ENCODE measurements at places on chromosomes 6 and 20.

DNA sequence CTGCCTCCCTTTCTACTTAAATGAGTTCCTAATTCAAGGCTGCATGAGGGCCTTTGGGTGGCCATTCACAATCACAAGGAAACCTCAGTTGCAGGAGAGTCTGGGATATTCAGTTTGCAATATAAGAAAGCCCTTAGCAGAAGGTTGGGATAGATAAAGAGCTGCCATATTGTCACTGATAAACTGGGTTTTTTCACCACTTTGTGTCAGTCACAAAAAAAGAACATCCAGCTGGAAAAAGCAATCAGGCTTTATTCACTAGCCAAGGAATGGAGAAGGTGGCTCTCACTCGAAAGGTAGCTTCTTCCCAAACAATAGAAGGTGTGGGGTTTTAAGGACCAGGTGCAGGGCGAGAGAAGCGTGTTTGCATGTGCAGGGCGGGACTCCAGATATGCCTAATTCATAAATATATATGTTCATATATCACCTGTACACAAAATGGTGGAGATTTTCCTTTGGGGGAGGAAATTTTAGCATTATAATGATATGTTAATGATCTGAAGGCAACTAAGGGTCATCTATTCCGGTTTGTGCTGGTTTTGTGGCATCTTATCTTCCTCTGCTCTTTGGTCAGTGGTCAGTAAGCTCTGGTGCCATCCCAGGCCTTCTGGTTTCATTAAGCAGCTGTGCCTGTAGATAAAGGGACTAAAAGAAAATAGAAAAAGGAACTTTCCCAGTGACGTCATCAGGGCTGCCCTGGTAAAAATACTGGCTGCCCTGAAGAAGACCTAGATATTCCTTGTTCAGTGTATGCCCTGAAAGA, 97.1 kb upstream of the IYD start:
- DNase-seq, result no peak

DNA sequence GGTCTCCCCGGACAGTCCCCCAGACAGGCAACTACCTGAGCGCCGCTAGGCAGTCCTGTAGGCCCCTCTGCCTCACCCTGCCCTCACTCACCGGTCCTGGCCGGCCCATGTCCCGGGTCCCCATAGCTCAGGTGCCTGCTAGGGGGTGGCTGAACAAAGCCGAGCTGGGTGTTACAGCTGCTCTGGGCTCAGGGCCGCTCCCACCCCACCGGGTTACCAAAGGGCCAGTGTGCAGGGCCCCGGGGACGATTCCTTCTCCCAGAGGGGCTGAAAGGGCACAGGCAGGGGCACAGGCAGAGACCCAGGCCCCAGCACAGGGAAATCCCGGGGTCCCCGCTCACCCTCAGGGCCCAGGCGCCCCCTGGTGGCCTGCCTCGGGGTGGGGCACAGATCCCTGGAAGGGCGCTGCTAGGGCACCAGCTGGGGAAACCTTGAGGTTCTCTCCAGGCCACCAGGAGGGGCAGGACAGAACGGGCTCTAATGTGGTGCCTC, 118.4 kb downstream of the GRM4 start:
- no peak for DNase-seq

- no peak for DNase-seq
These were observed 27.3 kb downstream of the CDK5RAP1 start for GRCh38 chr20:33373735-33374605.

DNA sequence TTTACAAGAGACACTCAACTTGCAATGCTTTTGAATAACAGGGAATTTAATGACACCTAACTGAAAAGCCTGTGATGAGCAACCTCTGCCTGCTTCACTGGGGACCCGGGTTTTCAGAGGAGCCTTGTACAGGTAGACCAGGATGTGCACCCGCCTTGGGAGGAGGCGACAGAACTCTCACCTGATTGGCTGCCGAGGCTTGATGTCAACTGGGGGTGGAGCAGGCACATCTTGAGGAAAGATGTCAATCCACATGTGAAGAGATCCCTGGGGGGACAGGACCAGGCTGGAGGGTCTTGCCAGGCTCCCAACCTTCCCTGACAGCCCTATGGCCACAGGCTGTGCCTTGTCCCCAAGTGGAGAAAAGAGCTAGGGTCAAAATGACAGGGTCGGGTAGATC, 19.8 kb downstream of the ERGIC3 start:
- no peak for DNase-seq

DNA sequence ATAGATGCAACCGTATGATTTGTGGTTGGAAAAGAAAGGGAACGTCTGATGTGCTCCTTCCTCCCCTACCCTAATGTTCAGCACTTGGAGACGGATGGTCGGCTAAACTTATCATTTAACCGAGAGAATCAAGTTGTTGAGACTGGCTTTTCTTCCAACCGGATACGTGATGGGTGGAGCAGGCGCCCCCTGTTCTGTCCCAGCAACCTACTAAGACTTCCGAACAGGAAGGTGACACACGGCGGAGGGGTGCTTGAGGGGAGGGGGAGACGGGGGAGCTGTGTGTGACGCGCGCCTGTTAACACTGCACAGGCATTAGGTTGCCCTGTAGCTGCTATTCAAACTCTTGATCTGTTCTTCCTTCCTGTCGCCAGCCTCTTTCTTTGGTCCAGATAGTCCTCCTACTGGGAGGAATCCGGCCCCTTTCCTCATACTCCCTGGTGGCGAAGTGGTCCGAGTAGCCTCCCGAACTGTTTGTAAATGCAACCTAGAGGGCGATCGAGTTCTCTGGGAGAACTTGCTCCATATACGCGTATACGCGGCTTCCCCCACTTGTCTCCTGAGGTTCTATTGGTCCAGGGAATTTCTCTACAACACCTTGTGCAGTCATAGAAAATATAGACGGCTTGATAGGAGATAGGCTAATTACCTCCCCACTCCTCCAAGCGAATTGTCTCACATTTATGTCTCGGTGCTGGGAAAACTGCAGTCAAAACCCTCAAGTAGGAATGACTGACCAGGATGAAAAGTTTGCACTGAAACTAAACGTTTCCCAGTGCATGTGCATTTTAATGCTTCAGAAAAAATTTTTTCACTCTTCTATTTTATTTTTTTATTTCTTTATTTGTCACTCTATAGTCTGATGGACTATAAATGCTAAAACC, 126.0 kb upstream of the SLC2A12 start:
- peak; percentile 8 for DNase-seq

DNA sequence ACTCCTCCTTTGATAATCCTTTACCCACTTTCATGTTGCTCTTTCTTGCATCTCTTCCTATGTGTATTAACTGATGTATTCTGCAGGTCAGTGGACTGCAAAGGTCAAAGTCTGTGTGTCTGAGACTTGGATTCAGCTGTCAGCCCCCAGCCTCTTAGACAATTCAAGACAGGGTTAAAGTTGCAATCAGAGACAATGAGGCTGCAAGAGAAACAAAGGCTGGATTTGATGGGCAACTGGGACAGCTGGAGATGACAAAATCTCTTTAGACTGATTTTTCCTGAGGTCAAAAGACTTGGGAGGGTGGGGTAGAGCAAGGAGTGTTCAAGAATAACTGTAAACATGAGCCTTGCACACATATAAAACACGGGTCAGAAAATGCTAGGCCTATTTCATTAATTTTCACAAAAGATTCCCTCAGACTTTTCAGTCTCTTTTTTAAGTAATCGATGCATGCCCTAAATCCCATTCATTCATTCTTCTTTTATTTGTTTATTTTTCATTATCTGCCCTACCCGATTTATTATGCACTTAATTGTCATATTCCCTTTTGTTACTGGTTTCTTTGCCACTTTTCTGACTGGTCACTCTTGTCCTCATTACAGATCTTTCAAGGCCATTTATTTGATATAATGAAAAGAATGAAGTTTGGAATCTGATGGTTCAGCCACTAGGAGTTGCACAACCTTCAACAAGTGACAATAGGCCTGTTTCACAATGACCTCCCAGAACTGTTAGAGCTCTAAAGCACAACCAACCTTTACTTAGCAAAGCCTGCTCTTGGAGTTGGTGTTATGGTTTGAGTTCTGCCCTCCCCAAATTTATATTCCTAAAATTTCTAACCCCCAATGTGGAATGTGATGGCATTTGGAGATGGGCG, 33.8 kb upstream of the AKAP12 start:
- DNase-seq, result no peak

DNA sequence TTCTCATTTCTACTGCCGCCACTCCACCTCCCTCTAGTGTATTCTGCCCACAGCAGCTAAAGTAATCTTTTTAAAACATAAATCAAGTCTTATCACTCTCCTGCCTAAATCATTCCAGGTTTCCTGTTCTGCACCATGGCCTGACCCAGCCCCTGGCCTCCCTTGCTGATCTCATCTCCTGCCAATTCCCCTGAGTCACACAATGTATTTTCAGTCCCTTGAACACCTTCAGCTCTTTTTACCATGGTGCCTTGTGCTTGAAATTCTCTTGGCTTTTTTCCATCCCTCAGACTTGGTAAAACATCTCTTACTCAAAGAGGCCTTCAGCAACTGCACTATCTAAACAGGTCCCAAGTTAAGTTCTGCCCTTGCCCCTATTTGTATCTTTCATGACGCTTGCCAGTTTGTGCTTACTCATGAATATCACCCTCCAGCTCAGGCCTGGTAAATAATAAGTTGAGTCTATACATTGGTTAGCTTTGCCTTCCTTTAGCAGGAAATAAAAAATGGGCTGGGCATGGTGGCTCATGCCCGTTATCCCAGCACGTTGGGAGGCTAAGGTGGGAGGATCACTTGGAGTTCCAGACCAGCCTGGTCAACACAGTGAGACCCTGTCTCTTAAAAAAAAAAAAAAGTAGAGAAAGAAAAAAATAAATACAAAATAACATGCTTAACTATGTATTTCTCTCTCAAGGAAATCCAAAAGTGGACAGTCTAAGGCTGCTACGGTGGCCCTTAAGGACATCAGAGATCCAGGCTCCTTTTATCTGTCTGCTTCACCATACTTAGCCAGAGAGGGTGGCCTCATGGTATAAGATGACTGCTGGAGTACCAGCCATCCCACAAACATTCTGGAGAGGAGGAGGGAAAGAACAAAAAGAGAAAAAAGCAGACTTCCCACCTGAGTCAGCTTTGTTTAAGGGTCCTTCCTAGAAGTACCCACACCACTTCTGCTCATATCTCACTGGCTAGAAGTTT, 62.2 kb downstream of the ARFGEF2 start:
- DNase-seq, result no peak

GRCh38 chr20:40986774-40987173, 41.8 kb upstream of the TOP1 start:
- DNase-seq, result no peak

DNA sequence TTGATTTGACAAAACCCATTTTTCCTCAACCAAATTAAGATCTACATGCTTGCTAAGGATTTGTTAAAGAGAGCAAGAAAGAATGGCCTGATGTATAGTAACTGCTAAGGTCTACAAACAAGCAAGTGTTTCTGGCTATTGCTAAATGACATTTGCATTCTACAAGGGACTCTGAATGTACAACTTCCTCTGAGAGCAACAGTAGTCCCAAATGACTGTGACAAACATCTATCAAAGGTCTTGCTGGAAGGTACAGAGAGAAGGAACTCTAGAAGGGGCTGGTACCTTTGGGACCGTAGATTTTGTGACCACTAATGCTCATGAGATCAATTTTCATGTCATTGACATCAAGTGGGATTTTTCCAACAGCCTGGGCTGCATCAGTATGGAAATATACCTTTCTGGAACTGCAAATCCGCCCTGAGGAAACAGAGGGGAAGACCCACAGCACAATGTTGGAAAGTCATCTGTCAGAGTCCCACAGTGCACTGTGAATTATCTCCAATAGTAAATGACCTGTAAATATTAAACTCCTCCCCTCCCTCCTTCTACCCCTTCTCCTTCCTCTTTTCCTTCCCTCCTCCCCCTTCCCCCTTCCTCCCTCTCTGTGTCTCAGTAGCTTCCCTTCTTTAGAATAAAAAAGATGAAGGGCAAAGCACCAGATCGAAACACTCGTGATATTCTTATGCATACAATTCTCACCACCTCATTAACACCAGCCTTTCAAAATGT, 15.9 kb upstream of the CPNE1 start:
- no peak for DNase-seq

- DNase-seq, result no peak
These were observed 11.6 kb downstream of the IGF2R start for GRCh38 chr6:159980474-159980873.

DNA sequence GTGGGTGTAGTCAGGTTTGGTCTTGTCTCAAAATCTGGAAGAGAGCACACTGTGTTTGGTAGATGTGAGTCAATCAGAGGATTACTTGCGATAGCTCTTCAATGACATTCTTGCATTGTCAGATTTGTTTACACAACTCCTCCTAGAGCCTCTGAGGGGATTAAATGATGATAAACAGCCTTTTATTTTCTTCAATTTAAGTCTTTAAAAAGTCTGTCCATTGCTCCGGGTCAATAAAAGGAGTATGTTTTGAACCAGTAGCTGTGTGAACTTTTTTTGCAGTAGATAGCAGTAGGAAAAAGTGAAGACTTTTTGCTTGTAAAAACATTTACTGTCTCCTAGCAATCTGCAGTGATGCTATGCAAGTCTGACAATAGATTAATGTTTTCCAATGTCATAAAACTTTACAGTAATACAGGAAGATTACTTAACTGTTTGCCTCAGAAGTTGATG, 49.9 kb downstream of the GJA1 start:
- DNase-seq, result no peak

DNA sequence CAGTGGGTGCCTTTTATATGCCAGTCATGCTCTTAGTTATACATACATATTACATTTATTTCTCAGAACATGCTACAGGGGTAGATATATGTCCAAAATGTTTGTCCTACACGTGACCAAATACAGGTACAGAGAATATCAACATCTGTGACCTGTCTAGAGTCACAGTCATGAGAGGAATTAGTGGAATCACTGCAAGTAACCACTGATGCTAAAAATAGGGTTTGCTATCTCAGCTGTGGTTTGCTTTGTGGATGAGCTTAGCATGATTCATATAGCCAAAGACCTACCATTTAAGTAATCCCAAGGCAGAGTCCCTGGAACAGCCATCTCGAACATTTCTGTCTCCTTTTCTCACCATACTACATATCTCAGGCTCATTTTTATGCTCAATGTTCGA, 32.3 kb downstream of the GSTA3 start:
- DNase-seq, result no peak

DNA sequence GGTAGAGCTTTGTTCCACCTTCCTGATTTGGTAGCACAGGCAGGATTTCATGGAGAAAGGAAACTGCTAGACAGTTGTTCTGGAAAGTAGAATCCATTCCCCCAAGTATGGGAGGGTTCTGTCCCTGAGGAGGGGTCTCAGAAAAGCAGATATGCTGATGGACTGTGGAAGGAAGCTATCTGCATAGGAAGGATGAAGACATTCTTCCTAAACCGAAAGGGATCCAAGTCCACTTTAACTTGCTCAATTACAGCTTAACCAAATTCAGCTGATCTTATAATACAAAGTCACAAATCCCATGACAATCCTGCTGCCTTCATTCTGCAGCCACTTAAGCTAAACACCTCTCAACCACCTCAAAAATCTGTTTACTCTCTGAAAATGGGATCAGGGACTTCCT, 2.6 kb downstream of the MAN1A1 start:
- DNase-seq, result no peak

- DNase-seq, result no peak
These were observed 60.7 kb downstream of the AKAP12 start for GRCh38 chr6:151300267-151300991.

- no peak for DNase-seq
These were observed 215.3 kb upstream of the RNF24 start for GRCh38 chr20:4230651-4231050.

Data from NCI-H187 treated with DMSO at 0.1 percent for 48 hours (cell line).